ENCODE measurements at places on chromosomes 1 and 21.

- DNase-seq, result no peak
Observed at GRCh38 chr1:21734526-21734925, 48.4 kb downstream of the USP48 start.

DNA sequence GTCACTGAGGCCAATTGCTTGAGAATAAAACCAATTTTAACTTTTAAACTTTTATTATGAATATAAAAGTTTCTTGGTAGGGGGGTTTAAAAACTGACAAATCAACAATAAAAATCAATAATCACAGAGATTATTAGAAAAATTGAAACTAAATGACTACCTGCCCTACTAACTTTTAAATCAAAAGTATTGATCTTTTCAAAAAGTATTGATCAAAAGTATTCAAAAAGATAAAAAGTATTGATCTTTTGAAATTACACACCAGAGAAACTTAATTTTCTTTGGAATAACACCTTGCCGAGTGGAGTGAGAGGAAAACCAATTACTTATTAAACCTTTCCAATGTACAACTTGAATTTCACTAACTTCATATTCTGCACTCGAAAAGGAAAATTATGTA lies 2.2 kb downstream of the SLC30A1 start:
- DNase-seq, result no peak

DNA sequence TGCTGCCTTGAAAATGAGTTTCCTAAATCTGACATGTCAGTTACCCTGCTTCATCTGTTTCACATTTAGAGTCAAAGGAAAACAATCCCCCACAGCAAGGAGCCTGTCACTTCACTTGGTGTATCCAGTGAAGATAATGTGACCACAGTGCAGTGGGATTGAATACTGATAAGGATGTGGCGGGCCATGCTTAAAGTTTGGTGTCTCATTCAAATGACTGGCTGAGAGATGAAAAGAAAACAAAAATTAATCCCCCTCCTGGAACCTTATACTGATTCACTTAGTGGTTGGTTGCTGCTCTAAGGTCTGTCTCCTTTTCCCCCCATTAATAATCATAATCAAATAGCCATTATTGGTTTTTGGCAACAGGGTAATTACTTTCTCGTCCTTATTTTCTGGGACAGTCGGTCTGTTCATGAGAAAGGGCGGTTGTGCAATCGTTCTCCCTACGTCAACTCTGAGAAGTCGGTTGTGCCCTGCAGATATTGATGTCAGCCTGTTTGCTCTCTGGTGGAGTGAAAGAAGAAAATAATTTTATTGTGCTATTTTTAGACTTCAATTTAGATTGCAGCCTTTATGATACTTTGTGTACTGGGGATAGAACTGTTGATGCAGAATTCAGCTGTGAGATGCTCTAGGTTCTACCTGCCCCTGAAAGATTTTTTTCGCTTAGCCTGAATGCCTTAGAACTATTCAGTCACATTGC lies 360.2 kb downstream of the DISC1 start:
- DNase-seq, result no peak

- DNase-seq, result no peak
Observed at GRCh38 chr1:92346866-92347640, 48.2 kb downstream of the RPAP2 start.

- DNase-seq, result no peak
Observed at GRCh38 chr1:165876121-165876520, 48.7 kb downstream of the UCK2 start.

- no peak for DNase-seq
Observed at GRCh38 chr1:90561911-90562310, 155.2 kb downstream of the BARHL2 start.

GRCh38 chr1:189117072-189117770 lies 1360.4 kb downstream of the BRINP3 start:
- no peak for DNase-seq

- no peak for DNase-seq
Observed at GRCh38 chr1:241167121-241167630, 189.8 kb downstream of the RGS7 start.

DNA sequence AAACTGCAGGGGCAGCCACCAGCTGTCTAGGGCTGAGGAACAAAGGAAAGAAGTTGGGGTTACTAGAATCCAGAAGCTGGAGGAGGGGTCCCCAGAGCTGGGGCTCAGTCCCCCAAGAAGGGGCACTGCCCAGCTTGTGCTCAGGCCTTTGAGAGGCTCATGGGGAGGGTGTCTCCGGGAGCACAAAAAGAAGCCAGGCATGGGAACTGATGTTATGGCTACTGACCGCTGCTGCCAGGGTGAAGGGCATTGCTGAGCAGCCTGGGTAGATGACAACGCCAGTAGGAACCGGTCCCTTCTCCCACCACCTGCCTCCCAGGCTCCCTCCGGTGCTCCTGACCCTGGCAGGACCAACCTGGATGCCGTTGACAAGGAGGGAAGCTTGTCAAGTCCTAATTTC lies 762.5 kb upstream of the TPTE start:
- peak; percentile 76 for DNase-seq

- no peak for DNase-seq
Observed at GRCh38 chr1:15756143-15757015, 2.2 kb upstream of the FBLIM1 start.

GRCh38 chr1:14726606-14727005 lies 128.1 kb downstream of the KAZN start:
- DNase-seq, result no peak

- DNase-seq, result no peak
Observed at GRCh38 chr1:232558954-232559353, 71.0 kb downstream of the SIPA1L2 start.

- DNase-seq, result no peak
Observed at GRCh38 chr1:197468543-197469175, 200.6 kb downstream of the CRB1 start.

- peak; percentile 86 for DNase-seq
Observed at GRCh38 chr1:230849451-230850224, 18.7 kb downstream of the C1orf198 start.

- no peak for DNase-seq
Observed at GRCh38 chr1:101190441-101190840, 46.4 kb upstream of the S1PR1 start.

- DNase-seq, result no peak
Observed at GRCh38 chr1:59285691-59286090, 11.2 kb upstream of the FGGY start.

DNA sequence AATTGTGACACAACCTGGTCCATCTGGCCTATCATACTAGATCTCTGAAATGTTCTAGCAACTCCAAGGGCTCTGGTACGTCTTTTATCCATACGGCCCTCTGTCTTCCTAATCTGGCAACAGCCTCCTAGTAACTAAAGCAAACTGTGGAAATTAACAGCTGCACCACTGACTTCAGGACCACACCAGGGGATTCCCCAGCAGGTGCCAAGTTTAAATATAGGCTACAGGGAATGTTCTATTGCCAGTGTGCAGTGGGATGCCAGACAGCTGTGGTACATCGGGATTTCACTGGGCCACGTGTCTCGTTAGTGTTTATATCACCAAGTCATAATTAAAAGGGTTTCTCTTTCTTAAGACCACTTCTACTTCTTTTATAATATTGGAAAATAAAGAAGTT lies 94.3 kb downstream of the RGS2 start:
- DNase-seq, result no peak

DNA sequence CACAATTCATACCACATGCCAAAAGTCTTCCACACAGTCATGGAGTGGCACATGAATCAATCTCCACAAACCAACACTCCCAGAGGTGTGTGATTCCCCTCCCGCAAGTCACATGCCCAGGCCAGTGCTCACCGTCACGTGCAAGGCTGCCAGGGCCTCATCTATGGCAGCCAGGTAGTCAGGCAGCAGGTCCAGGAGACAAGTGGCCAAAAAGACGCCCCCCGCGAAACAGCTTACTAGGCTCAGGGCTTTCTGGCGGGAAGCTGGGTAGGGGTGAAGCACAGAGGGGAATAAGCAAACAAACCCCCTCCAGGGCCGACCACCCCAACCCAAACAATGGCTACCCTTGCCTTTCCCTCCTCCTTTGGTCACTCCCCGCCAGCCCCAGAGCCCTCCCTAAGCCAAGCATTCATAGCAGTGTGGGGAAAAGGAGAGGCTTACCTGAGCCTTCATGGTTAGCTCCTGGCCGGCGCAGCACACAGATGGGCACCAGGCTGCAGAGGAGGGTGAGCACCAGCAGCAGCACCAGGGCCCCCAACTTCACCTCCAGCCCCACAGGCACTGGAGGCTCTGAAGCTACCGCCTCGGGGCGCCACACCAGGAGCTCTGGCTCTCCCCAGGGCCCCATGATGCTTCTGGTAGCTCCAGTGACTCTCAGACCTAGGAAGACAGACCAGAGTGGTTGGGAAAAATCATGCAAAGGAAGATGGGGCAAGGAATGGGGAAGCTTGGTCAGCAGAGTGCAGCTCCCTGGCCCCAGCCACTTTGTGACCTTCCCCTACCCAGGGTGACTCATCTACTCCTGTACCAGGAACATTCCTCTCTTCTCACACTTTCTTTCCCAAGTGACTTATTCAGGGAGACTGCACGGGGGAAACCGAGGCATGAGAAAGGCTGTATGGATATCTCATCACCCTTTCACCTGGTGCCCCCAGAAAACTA lies 978 bp downstream of the SLC39A1 start:
- no peak for DNase-seq

- peak; percentile 95 for DNase-seq
Observed at GRCh38 chr1:236523704-236524141, at the start of gene LGALS8. TSS of gene LGALS8 (plus strand) at chr1:236523982. CDS start at chr1:236526071, 2,089 bp downstream.

DNA sequence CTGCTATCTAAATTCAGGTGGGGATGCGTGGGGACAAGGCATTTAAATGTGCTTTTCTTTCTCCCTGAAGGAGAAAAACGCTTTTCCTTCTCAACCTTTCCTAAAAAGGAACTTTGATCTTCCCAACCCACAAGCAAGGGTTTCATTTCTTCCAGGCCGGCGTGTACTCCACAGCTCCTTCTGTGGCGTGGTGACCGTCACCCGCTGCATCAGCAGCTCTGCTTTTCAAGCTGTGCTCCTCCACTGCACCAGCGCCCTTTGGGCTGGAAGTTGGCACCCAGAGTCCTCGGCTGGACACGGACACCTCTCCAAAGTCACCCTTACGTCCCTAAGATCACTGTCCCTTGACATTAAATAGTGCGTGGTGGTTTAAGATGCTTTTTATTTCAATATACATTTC lies 54.3 kb downstream of the PEX14 start:
- no peak for DNase-seq

- DNase-seq, result no peak
Observed at GRCh38 chr1:24501371-24502064, 1.1 kb upstream of the RCAN3 start.

DNA sequence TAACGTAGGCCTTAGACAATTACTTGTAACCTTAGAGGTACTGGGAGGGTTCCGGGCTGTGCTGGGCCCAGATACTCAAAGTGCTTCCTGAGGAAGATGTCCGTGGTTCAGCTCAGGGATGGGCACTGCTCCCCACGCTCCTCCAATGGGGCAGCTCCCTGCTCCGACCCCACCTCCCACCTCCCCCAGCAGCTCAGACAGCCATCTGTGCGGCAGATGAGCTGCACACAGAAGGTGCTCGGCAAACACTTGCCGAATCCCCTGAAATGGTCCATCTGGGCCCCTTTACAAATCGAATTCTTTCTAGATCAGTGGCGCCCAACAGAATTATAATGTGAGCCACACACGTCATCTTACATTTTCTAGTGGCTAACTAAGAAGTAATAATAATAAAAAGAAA lies 242.4 kb upstream of the RAB4A start:
- DNase-seq, result no peak

DNA sequence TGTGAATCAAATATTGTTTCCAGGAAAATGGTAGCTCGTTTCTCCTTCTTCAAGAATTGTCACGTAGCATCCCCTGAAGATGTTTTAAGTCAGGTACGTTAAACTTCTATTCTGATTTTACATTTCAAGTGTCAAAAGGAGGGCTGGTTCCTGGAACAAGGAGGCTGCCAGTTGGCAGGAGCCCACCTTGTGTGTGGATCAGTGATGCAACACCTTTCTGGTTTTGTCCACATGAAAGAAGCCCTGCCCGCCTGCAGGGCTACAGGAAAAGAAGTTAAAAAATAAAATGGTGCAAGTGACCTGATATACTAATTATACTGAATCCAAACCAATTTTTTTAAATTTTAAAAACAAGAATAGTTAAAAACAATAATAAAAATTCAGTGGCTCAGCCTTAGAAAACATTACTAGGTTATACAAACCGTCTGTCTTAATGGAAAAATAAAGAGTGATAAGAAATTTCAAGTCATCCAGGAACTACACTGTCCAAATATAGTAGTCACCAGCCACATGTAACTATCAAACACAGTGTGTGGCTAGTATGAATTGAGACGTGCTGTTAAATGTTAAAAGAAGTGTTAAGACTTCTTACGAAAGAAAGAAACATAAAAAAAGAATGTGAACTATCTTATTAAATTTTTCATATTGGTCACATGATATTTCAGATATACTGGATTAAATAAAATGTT lies 123.1 kb downstream of the APP start:
- DNase-seq, result no peak

DNA sequence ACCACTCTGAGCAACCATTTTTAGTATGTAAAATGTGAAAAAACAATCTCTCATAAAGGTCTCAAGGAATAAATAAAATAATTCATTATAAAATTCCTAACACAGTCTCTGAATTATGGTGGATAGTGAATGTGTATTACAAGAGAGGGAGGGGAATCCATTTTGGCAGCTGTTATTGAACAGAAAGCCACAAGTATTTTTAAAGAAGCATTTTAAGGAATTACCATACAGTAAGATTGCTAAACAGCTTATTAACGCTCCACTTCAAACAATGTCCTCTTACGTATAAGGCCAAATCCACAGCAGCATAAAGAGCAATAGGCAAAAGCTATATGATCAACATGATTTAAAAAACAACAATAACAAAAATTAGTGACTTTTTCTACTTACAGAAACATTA lies 18.4 kb downstream of the PIGK start:
- no peak for DNase-seq

DNA sequence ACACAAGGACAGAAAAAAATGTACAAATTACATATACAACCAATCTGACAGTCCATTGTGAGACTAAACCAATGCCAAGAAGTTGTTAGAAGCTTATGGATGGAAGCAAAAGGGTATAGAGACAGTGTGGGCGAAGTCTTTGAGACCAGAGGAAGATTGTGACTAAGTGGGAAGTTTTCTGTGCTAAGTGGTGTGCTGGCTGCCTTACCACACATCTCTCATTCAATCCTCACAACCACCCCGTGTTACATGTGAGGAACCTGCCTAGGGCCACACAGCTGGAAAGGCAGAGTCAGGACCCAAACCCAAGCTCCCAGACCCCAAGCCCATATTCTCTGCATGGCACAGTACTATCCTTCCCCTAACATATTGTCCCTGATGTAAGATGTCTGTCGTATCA lies 53.5 kb upstream of the DUSP10 start:
- no peak for DNase-seq

DNA sequence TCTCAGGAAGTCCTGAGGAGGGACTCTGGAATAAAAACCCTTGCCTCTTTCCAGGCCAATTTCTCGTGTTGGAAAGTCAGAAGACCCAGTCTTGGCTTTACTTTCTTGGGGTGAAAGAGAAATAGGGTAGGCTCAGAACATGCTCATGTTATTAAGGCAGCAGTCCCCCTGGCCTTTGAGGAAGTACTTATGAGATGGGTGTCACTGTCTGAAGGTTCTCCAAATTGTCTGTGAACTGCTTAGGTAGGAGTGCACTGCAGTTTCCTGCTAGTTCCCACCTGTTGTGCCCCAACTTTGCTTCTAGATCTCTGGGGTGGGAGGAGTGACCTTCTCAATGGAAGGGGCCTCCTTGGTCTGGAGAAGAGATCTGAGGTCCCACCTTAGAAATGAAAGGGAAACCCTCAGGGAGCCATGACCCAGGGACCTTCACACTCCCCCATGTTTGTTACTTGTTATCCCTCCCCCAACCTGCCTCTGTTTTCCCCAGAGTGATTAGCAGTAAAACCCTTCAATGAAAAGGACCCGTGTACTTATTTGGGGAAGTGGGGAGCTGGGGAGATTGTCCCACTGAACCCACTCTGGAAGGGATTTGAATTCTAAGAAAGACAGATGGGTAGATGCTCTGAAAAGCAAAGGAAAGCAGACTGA lies 5.7 kb downstream of the ZNF691 start:
- DNase-seq, result no peak
